ENCODE measurements at places on chromosomes 4 and X.

DNA sequence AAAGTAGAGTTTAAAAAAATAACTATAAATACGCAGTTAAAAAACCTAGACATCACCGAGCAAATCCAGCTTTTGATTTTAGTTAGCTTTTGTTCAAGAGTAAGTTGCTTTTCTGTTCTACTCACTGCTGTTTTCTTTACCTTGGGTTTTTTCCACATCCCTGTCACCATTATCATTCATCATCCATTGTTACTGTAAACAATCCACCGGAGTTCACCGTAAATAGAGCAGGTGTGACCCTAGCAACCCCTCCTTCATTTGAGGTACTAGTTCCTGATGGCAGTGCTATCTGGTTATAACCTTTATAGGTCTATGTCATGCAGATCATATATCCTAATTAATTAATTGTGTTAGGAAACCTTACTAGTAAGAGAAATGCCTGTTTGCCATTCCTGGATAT, 43.0 kb upstream of the TEX13D start:
- no peak for DNase-seq

- no peak for DNase-seq
Observed at GRCh38 chr4:153661215-153661822, 22.8 kb upstream of the TLR2 start.

- DNase-seq = no peak
Observed at GRCh38 chrX:1170243-1170642, 42.2 kb downstream of the CRLF2 start.

DNA sequence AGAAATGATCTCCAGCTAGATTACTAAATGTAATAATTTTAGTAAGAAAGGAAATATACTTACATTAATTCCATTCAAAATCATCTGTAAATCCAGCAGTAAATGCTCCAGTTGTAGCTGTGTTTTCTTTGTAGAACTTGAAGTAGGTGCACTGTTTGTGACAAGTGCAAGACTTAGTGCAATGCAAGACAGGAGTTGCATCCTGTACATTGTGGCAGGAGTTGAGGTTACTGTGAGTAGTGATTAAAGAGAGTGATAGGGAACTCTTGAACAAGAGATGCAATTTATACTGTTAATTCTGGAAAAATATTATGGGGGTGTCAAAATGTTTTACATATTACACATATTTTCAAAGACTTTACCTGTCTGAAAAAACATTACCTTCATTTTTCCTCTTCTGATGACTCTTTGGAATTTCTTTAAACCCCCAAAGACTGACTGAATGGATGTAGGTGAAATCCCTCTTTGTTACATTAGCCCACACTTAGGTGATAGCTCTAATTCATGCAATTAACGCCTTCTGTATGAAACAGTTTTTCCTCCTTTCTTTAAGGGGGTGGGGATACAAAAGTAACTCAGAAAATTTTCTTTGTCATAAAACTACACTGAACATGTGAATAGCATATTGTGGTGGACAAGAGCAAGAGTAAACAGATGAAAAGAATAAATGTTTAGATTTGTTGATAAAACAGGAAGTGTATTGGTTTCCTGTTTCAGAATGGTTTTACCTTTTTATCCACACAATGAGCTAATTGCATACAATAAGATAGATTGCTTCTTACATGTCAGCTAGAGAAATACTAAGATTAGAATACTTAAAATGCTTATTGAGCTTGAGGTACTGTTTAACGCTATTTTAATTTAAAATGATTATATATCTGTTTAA, at the start of gene IL2:
Gene IL2 (minus strand): TSS at position 495 of the 886 bp plus-strand sequence. CDS start 285 bp downstream, at position 210.
- no peak for DNase-seq

- peak; percentile 40 for DNase-seq
Observed at GRCh38 chr4:2261110-2261852, 628 bp downstream of the MXD4 start.

DNA sequence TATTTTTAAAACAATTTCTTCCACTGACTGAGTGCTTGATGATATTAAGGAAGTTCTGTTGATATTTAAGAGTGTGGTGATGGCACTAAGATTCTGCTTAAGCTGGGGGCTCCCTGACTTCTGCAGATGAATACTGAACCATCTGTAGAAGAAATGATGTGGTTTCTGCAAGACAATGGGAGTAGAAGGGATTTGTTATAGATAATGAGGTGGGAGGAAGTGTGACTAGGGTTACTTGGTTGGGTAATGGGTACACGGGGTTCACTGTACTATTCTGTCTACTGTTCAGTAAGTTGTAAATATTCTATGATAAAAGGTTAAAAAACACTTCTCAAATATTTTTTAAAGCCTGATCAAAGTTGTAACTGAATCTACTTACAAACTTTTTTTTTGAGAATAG, 60.9 kb upstream of the TXK start:
- no peak for DNase-seq

GRCh38 chr4:103075435-103075893, 1.1 kb downstream of the SLC9B2 start:
- no peak for DNase-seq

- DNase-seq = no peak
Observed at GRCh38 chr4:173860094-173860493, 330.1 kb upstream of the HAND2 start.

- no peak for DNase-seq
Observed at GRCh38 chr4:91025241-91026148, 898.3 kb downstream of the CCSER1 start.

DNA sequence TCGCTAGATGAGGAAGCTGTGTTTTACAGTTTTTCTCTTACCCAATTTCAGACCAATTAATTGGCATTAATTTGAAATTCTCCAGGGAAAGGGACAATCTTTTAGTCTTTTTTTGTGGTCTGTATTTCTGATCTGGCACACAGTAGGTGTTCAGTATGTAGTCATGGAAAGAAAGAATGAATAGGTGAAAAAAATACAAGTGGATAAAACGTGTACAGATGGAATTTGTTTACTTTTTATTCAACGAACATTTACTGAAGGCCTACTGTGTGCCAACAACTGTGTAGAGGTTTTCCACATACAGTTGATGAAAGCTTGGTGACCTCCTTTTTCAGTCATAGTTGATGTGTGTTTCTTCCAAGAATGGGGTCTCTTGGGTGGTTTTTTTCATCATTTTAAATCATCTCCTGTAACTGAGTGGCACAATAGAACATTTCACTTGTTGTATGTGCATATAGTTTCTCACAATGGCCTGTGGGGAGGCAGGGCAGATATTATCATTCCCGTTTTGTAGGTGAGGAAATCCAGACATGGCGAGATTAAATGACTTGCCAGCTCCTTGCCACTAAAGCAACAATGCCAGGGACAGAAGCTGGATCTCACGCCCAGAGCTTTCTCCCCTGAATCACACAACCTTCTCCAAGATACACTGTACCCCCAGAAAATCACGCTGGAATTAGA, 102.4 kb downstream of the CEP135 start:
- no peak for DNase-seq

GRCh38 chr4:167774646-167775045, 317.7 kb upstream of the ANXA10 start:
- no peak for DNase-seq

- no peak for DNase-seq
Observed at GRCh38 chr4:40626183-40626990, 3.3 kb downstream of the RBM47 start.

GRCh38 chr4:42144028-42144427, 8.4 kb downstream of the BEND4 start:
- DNase-seq = no peak

DNA sequence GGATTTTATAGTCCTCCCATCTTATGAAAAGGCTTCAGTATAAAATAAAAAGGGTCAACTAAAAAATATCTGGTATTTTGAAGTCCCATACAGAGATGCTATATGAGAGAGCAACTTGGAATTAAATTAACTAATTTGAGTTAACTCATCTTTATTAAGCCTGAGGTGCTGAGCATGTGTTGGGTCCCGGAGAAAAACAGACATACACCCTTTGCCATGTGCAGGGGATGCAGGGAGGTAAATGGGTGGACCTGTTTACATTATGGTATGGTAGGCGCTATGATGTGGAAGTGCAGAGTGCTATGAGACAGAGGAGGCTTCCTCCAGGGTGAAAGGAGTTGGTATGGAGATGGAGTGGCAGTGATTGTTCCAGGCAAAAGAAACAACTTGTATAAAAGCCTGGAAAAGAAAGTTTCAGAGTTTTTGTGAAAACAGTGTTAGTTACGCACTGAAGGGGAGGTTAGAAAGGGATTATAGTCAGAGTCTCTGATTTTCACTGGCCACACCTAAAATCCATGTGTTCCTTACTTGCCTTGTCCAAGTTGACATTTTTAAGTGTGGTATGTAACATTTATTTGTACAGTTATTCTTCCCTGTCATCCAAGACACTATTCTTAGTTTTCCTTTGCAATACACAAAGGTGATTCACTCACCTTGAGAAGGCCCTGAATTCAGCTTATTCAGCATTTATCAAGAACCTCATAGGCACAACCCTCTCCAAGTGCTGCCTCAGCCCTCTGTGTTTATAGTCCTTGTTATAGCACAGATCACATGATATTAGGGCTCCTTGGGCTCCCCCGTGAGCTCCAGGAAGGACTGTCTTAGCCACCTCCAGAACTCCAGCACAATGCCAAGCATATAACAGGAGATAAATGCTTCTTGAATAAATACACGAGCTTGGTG, 152.0 kb downstream of the RASL11B start:
- no peak for DNase-seq

DNA sequence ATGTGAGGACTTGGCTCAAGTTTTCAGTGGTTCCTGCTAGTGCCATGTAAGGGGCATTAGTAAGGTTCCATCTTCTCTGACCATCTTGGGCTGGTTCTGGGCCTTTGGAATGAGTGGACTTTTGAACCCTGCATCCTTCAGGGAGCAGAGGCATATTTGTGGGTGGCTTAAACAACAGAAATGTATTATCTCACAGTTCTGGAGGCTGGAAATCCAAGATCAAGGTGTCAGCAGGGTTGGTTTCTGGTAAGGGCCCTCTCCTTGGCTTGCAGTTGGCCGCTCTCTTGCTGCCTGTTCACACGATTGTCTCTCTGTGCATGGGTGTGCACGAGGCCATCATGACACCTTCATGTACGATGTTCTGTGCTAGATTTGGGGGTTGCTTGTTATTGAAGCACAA, 21.3 kb downstream of the CCKAR start:
- DNase-seq = no peak

- DNase-seq = no peak
Observed at GRCh38 chrX:149837639-149838038, 43.3 kb upstream of the MAGEA8 start.

- no peak for DNase-seq
Observed at GRCh38 chr4:1310031-1310795, 20.5 kb downstream of the MAEA start.

DNA sequence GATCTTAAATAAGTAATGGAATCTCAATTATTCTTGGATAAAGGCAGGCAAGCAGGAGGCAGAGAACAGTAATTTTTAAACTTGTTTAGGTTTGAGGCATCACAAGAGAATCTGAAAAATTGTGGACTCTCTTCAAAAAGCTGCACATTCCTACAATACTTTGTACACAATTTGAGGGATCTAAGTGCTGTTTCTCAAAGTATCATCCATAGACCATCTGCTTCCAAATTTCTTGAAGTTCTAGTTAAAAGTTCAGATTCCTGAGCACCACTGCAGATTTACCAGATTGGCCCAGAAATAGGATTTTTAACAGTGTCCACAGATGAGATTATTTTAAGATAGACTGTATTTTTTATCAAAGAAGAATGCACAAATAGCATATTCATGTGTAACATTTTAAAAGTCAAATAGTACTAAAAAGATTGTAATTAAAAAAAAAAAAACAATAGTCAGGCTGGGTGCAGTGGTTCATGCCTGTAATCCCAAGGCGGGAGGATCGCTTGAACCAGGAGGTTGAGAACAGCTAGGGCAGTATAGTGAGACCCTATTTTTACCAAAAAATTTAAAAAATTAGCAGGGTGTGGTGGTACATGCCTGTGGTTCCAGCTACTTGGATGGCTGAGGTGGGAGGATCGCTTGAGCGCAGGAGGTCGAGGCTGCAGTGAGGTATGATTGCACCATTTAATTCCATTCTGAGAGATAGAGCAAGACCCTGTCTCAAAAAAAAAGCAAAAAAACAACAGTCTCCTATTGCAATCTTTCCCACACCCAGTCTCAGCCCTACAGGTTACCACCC, 14.2 kb upstream of the FNIP2 start:
- no peak for DNase-seq

GRCh38 chrX:106932960-106933537, 12.8 kb downstream of the CLDN2 start:
- no peak for DNase-seq

- no peak for DNase-seq
Observed at GRCh38 chr4:45346816-45347435, 620.6 kb upstream of the GNPDA2 start.

GRCh38 chrX:29841750-29842149, 373.6 kb upstream of the MAGEB2 start:
- DNase-seq = no peak

DNA sequence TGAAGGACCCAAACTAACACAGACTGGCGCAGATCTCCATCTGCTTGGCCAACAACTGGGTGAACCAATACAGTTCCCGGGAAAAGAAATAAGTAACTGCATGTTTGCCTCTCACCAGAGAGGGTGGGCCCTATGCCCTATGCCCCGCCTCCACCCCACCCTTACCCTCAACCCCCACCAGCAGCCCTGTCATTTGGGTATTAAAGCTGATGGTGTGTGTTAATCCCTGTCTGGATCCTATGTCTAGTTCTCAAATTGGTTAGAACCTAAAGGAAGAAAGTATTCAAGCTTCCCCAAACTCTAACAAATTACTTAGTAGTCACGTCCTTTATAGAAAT, 19.0 kb downstream of the SMPX start:
- DNase-seq = no peak

DNA sequence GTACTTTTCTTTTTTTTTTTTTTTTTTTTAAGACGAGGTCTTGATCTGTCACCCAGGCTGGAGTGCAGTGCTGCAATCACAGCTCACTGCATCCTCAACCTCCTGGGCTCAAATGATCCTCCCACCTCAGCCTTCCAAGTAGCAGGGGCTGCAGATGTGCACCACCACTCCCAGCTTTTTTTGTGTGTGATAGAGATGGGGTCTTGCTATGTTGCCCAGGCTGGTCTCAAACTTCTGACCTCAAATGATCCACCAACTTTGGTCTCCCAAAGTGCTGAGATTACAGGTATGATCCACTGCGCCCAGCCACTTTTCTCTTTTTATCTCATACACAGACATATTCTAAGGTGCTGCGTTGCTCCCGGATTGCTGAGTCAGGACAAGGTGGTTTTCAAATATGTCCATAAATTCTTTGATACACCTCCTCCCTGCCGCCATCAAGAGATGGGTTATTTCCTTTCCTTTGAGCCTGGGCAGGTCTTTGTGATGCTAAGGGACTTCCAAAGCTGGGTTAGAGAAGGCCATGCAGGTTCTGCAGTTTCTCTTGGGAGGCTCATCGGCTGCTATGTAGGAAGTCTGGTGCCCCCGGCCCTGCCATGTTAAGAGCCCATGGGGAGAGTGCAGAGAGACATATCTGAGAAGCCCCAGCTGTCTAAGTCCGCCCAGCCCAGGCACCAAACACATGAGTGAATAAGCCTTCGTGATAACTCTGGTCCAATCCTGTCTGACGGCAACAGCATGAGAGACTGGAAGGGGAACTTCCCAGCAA, 8.4 kb upstream of the PLA2G12A start:
- no peak for DNase-seq

- no peak for DNase-seq
Observed at GRCh38 chrX:154602766-154603437, 16.2 kb downstream of the CTAG1B start.

GRCh38 chrX:107204068-107204605, 2.1 kb downstream of the NUP62CL start:
- DNase-seq = no peak

GRCh38 chr4:150231107-150231770, 153.0 kb downstream of the DCLK2 start:
- no peak for DNase-seq

GRCh38 chr4:161583549-161583948, 580.3 kb downstream of the FSTL5 start:
- DNase-seq = no peak

- no peak for DNase-seq
Observed at GRCh38 chrX:95949588-95949987, 735.1 kb upstream of the DIAPH2 start.
